ENCODE measurements at places on chromosomes 12 and 14.

DNA sequence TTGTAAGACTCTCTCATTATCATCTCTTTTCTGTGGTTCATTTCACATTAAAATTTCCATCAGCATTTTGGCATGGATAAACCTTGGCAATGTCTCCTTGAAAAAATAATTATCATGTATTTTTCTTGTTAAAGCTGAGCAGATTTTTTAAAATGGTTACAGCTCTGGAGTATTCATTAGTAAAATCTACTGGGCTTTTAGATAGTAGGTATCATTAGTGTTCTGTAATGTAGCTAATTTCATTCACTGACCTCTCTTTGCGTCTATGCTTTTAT is 36.9 kb upstream of the CDK17 start:
- no peak for DNase-seq

GRCh38 chr12:14422516-14423230 is 57.2 kb downstream of the ATF7IP start:
- no peak for DNase-seq

DNA sequence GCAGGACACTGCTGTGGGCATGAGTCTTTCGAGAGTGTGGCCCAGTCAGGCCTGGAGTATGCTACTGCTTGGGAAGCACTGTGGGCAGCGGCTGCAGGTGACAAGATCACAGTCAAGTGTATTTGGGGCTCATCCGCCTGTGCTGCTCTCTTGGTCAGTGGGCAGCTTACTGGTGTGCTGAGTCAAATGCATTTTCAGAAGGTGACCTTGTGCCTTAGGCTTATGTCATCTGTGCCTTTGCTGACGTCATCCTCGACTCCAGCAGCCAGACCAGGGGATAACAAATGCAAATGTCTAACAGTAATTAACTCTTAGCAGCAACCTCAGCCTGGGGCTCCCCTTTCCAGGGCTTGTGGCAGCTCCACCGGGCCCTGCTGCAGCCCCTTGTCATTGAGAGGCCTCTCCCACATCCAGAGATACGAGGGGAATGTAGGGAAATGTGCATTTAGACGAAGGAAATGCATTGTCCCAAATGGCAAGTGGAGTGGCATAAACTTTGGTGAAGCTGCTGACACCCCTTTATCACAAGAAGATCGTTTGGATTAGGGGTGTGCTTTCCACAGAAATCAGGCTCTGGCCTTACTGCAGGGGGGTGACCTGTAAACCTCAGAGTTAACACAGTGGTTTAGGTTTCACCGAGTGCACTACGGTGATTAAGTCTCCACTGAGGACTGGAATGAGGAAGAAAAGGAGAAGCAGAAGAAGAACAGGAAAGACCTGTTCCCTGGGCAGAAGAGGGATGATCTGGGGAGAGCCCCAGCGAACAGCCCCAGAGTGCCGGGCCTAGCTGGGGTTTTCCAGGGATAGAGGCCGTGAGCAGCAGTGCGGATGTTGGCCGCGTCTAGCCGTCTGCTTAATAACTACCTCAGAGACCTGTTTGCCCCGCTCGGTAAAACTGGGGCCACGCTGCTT is 39.7 kb downstream of the PSMA6 start:
- DNase-seq, result no peak

- no peak for DNase-seq
Measured at GRCh38 chr12:11174022-11174421, 3.0 kb downstream of the SMIM10L1 start.

GRCh38 chr12:52049286-52049685 is 2.0 kb upstream of the NR4A1 start:
- DNase-seq, result no peak

DNA sequence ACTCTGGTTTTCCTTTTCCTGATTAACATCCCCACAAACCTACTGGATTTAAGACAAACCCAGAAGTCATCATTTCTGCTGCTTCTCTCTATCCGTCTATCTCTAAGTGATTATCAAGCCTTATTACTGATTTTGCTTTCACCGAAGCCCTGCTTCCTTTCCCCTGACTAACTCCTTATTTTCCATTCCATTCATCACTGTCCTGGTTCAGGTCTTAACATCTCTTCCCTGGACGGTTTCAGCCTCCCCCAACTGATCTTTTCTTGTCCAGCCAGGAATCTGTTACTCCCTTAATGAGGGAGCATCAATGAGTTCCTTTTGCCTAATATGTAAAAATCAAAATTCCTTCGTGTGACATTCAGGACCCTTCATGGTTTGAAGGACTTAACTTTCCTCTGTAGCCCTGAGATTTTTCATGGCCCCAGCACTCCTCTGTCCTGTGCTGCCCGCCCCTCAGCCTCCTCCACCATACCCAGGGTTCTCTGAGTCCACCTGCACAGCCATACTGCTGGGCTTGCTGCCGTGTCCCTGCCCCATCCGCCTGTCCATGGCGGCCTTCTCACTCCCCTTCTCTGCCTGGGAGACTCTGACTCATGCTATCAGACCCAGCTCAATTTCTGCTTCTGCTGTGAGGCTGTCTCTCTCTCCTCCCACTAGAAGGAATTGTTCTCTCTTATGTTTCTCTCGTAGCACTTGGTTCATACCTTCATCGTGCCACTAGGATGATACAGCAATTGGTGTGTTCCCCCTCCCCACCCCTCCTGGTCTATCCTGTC is 167.8 kb upstream of the HIF1A start:
- DNase-seq, result no peak

GRCh38 chr14:68790644-68791077 is 2.2 kb downstream of the ZFP36L1 start:
- no peak for DNase-seq

GRCh38 chr12:71725011-71725410 is 29.7 kb upstream of the RAB21 start:
- DNase-seq, result no peak

DNA sequence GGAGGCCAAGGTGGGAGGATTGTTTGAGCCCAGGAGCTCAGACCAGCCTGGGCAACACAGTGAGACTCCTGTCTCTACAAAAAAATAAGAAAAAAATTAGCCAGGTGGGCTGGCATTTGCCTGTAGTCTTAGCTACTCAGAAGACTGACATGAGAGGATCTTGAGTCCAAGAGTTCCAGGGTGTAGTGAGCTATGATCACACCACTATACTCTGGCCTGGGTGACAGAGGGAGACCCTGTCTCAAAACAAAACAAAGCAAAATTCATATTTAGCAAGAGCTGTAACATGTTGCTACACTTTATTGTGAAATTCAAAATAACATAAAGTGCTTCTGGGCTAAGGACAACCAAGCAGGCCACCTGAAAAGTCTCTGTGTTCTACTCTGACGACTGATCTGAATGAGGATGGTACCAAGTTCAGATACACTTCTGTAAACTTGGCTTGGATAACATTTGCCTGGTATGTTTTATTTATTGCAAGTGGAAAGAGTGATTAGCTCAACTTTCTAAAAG is 11.6 kb upstream of the STRN3 start:
- DNase-seq, result no peak

DNA sequence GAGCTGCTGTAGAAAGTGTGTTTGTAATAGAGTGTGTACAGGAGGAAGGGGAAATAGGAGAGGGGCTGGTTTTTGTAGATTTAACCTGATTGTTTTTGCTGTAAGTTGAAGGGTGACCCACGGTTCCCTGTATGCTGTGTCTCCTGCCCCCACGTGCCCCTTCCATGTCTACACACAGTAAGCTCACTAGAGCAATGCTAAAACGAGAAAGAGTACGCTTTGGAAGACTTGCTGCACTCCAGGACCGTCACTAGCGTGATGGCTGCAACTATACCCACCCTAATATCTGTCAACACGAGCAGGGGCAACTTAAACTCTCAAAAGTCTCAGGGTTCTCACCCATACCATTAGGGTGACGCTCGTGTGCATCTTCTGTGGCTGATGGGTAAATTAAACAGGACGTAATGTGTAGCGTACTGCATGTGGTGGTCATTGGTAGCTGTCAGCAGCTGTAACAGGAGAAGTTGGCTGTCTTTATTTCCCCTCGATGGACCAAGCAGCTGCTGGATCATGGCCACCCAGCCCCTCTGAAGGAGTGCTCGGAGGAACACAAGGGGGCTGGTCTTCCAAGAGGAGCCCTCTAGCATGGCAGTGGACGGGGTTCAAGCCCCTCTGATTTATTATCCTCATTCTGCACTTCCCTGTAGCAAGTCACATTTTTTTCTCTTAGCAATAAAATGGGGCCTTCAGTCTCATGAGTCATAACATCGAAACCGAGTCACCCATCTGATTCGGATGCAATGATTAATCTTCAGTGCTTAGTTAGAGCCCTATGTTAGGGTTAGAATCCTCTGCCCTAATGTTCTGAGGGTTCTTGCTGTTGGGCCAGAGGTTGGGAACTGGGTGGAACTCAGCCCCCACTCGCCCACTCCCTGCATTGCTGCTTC is 14.0 kb downstream of the CCND2 start:
- DNase-seq, result no peak

- no peak for DNase-seq
Measured at GRCh38 chr14:92646952-92647796, 101.3 kb downstream of the LGMN start.

DNA sequence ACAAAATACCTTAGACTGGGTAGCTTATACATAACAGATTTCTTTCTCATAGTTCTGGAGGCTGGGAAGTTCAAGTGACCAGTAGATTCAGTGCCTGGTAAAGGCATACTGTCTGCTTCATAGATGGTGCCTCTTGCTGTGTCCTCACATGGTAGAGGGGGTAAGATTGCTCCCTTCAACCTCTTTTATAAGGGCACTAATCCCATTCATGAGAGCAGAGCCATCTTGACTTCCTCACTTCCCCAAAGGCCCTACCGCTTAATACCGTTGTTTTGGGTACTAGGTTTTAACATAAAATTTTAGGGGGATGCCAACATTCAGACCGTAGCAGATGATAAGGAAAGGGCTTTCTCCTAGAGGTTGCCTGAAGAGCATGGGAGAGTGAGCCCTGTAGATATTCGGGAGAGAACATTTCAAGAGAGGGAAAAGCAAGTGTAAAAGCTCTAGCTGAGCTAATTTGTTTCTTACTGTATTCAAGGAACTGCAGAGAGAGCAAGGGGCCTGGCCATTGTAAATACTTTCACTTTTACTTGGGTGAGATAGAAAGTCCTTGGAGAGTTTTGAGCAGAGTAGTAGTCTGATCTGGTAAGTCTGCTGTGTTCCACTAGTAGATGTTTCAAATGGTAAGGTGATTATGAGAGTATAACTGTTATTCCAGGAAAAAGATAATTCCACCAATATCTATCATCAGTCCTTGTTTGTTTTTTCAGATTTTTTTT is 27.3 kb downstream of the FRS2 start:
- DNase-seq, result no peak
